ENCODE measurements at places on chromosomes 12 and 14.

DNA sequence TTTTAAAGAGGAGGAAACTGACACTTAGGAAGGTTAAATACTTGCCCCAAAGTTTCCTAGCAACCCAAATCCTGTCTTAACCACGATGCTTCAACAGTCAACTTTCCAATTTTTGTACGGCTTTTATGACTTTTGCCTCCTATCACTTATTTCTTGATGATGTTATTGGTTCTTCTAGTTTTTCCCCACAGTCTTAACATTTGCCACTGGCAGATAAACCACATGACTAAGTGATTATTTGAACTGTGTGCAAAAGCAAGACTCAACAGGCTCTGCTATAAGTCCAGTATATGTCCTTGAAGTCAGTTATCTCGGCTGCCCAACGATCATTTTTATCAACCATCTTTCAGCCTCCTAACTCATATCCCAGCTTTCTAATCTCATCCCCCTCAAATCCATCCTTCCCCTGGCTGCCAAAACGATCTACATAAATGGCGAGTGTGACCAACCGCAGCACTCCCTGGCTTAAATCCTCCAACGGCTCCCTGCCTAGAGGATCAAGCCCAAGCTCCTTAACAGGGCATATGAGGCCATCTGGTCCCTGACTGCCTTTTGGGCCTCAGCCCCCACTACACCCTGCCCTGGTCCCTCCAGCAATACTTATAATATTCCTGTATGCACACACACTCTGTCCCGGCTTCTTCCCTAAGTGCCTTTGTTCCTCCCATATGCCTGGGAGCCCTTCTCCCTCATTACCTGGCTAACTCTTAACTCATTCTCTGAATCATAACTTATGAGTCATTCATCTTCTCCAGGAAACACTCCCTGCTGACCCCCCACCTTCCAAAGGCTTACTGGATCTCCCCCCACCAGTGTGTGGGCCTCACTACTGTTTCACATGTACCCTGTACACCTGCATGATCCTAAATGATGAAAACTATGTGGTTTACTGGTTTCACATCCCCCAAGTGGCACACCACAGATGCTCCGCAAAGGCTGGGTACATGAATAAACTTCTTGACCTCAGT is 8.8 kb downstream of the VPS37B start:
- DNase-seq: peak; percentile 90

- peak; percentile 67 for DNase-seq
Observed at GRCh38 chr12:90801776-90802175, 153.2 kb downstream of the CCER1 start.

DNA sequence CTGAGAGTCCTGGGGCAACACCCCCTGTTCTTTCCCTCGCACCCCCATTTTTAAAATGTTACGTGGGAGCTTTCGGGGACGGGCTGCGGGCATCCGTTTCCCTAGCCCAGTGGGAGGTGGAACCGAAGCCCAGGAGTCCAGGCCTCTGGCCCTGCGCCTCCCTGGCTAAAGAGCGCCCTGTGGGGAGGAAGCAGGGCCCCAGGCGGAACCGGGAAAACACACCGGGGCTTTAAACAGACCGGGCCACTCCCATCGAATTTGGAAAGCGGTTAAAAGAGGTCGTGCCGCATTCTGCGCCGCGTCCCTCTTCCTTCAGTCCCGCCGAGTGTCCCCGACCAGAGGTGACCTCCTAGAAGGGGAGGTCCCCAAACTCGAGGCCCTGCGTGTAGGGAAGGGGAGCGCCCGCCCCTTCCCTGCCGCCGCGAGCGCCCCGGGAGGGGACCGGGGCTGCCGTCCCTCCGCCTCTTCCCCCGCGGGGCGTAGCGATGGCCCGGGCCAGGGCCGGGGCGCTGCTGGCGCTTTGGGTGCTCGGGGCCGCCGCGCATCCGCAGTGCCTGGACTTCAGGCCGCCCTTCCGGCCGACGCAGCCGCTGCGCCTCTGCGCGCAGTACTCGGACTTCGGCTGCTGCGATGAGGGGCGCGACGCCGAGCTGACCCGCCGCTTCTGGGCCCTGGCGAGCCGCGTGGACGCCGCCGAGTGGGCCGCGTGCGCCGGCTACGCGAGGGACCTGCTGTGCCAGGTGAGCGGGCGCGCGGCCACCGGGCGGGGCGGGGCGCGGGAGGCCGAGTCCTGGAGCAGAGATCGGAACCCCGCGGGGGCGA is at the start of gene HHIPL1:
Gene HHIPL1 (plus strand): TSS at position 407 of the 822 bp plus-strand sequence. CDS start 79 bp downstream, at position 486.
- no peak for DNase-seq

GRCh38 chr12:108320507-108321293 is 18.4 kb downstream of the CMKLR1 start:
- DNase-seq: no peak

GRCh38 chr14:77103475-77103874 is 5.4 kb downstream of the CIPC start:
- DNase-seq: no peak

DNA sequence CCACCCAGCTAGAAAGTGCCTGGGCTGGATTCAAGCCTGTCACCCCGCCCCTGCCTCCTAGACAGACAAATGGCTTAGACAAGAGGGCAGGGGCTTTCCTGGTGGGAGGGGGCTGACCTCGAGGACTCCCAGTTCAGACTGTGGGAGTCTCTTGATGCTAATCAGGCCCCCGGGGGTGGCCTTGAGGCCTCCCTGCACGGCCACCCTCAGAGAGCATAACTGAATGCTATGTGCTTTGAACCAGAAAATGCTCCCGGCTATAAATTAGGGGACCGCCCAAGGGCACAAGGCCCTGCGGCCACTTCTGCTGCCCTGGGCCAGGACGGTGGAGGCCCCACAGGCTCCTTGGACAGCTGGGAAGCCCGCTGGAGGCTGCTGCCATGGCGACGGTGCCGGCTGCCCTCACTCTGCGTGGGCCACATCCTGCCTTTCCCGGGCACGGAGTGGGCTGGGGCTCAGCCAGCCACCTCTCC is 111.0 kb upstream of the NCOR2 start:
- DNase-seq: peak; percentile 58

- DNase-seq: no peak
Observed at GRCh38 chr12:52364901-52365489, 2.3 kb downstream of the KRT85 start.

DNA sequence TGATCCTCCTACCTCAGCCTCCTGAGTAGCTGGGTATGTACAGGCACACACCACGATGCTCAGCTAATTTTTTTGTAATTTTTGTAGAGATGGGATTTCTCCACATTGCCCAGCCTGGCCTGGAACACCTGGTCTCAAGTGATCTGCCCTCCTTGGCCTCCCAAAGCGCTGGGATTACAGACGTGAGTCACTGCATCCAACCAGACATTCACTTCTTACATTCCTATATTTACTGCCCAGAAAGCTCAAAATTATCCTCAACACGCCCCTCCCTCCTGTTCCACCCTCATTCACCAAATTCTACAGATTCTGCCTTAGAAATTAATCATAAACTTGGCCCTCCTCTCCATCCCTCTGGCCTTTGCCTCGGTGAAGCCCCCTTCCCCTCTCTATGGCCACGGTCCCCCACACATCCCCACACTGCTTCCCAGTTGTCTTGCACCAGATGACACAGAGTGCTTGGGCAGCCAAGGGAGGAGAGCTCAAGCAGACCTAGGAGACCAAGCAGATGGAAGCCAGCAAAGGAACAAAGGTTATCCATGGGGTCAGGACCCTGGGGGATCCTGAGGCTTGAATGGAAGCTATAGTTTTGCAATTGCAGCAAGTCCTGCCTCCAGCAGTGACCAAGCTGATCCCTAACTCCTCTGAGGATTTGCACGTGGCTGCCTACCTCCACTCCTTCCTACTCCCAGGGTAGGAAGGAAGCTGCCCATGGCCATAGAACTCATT is 213.2 kb upstream of the FOXN3 start:
- peak; percentile 42 for DNase-seq

GRCh38 chr12:80087486-80088213 is 11.7 kb upstream of the OTOGL start:
- DNase-seq: no peak

Measured in M059J (cell line).